Iris pigment epithelial cell (primary cell): ENCODE measurements at places on chromosomes 1 and 21.

GRCh38 chr21:28482657-28483056 is 510.0 kb downstream of the LTN1 start:
- DNase-seq: no peak

DNA sequence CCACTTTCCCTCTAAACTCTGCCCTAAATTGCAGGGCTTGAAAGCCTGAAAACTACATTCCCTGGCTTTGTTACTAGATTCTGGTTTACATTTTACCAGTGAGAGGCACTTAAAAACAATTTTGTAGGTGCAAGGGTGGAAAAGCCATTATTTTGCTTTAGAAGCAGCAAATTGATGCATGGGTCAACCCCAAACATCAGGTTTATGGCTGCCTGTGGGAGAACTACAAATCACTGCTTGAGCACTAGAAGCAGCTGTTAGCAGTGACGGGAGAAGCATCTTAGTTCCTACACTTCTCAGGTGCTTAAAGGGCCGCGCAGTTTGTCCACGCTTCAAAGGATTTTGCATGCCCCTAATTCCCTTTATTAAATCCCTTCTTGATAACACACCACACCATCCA is 417.2 kb downstream of the PCP4 start:
- no peak for DNase-seq

DNA sequence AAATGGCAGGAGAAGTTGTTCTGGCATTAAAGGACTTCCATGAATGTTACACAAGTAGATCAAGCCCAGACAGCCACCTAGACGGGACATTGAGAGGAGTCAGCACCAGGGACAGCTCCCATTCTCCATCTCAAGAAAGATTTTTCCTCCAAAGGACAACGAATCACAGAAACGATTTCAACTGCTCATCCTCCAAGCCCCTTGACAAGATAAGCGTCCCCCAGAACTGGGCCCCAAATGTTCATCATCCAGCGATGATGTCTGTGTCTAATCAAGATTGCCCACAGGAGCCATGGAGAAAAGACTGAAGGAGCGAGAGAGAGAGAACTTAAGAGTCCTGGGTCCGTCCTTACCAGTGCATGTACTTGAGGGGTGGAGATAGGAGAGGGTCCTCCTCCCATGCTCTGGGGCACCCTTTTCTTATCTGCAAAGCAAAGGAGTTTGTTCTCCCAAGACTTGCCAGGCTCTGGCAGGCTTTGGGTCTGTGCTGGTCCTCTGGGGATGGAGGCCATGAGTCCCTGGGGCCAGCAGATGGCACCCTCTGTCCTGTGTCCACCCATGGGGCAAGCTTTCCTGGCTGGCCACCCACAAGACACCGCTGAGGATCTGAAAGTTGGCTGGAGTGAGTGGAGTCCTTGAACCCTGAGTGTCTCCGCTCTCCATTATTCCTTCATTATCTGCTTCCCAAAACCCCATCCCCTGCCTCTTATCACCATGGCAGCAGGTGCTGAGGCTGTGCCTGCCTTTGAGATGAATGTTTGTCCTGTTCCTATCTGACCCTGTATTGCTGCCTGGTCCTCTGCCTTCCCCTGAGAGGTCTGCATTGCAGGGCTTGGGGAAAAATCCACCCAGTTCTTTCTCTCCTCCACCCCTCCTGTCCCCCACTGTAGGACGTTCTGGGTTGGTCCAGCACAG is 164.6 kb downstream of the ACTL8 start:
- peak; percentile 44 for DNase-seq

DNA sequence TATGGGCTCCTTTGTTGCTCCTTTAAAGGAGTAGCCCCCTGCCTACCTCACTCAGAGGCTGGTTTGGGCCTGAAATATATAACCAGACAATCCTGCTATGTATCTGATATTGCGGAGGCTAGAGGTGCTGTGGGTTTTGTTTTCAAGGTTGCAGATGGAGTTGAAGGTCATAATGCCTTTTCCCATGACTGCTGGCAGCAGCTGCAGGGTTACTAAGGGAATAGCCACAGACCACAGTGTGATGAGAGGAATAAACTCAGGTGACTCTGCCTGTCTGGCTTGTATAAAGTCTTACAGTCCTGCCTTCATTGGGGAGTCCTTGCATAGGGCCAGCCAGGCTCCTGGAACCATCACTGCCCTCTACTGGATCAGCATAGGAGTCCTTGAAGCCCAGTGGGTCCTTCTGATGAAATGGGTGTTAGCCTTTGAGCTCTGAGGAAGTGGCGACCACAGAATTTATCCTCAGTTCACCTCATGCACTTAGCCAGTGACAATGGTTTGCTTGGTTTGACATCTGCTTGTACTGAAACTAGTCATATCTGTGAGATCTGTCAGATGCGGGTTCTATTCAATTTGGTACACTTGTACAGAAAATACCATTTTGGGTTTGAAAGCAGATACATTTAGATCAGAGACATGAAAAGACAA is 174.4 kb upstream of the HMCN1 start:
- peak; percentile 73 for DNase-seq

- DNase-seq: no peak
These were observed 3.5 kb upstream of the TLCD4 start for GRCh38 chr1:95113684-95114083.

- DNase-seq: no peak
These were observed 136.8 kb downstream of the PRDM16 start for GRCh38 chr1:3205815-3206214.

DNA sequence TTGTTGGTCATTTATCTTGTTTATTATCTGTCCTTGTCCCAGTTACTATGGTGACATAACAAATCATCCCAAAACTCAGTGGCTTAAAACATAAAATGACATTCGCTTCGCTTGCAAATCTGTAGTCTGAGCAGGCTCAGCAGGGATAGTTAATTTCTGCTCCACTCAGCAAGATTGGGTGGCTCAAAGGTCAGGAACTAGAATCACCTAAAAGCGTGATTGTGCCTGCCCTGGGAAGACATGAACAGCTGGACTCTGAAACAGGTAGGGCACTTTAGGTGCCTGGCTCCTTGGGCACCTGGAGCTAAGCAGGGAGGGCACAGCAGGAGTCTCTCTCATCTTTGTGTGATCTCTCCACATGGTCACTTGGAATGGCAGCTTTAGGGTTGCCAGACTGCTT is 14.7 kb upstream of the TRAF3IP3 start:
- DNase-seq: no peak

- no peak for DNase-seq
These were observed 777.5 kb upstream of the ADGRL2 start for GRCh38 chr1:81023187-81023724.

GRCh38 chr1:78090472-78091133 is 44.8 kb downstream of the GIPC2 start:
- no peak for DNase-seq

- no peak for DNase-seq
These were observed 13.2 kb downstream of the TMEM269 start for GRCh38 chr1:42797979-42798378.

DNA sequence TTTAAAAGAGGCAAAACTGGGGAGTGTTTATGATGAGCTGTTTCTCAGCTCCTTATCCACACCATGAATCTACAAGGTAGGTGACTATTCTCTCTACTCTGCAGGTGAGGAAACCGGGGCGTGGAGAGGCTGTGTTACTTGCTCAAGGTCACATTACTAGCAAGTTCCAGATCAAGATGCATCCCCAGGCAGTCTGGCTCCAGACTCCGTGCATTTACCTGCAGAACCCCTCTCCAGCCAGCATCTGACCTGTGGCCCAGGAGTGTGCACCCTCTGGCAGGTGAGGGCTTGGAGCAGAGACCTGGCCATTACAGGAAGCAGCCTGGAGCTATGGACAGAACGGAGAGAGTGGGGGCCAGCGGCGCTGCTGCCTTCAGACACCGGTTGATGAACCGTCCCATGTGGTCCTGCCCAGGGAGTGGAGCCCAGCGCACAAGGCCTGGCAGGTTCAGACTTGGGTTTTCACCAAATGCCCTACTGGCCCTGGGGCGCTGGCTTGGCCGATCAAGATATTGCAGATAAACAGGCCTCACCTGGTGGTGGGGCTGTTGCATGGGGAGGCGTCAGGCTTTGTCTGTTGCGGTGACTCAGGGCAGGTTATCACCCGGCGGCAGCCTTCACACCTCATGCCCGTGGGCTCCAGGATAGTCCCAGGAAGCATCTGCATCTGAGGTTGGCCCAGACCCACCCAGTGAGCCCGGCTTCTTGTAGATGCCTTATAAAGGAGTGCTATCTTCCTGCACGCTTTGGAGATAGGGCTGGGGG is 29.2 kb upstream of the WNT4 start:
- DNase-seq: no peak

- DNase-seq: no peak
These were observed 11.3 kb upstream of the ADORA1 start for GRCh38 chr1:203116091-203116820.

- no peak for DNase-seq
These were observed 8.8 kb upstream of the ABCB10 start for GRCh38 chr1:229567109-229567868.

DNA sequence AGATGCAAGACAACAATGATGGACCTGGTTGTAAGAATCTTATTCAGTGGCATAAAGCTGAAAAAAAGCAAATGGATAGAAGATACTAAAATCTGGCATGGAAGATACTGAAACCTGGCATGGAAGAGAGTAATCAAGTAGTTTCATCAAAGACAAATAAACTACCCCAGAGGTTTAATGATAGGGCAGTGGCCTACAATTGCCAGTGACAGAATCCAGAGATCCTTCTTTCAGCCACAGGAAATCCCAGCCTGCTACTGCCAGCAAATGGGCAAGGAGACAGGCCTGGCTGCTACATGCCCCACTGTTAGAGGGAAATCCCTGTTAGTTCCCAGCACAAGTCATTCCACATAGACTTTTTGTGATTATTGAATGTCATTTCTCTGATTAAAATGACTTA is 409.4 kb downstream of the VAV3 start:
- no peak for DNase-seq

GRCh38 chr1:162138112-162138511 is 68.6 kb downstream of the NOS1AP start:
- no peak for DNase-seq

GRCh38 chr1:185679220-185679619 is 55.0 kb upstream of the HMCN1 start:
- no peak for DNase-seq

GRCh38 chr1:109764561-109765482 is 1.1 kb upstream of the EPS8L3 start:
- DNase-seq: no peak

DNA sequence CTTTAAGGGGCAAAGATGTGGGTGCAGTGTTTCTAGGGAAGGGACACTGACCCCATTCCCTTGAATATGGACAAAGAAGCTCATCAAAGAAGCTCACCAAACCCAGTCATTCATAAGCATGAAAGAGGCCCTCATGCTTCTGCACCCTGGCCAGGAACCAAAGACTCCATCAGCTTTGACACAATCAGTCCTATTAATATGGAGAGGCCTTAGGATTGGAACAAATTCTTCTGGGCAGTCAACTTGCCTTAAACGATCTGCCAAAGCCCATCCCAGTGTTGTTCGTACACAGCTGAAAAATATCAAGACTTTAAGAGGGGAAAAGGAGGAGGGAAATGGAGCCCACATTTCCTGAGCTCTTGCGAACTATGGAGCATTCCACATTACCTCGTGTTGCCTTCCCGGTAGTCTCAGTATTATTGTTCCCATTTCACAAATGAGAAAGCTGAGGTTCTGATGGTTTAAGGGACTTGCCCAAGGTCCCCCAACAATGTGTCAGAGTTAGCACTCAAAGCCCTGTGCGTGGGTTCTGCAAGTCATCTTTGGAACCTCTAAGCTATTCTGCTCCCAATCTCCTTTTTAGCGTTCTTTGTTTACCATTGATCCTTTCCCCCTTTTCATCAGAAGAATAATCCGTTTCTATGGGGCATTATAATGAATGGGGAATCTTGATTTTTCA is 161.9 kb downstream of the ZBTB18 start:
- DNase-seq: peak; percentile 11

DNA sequence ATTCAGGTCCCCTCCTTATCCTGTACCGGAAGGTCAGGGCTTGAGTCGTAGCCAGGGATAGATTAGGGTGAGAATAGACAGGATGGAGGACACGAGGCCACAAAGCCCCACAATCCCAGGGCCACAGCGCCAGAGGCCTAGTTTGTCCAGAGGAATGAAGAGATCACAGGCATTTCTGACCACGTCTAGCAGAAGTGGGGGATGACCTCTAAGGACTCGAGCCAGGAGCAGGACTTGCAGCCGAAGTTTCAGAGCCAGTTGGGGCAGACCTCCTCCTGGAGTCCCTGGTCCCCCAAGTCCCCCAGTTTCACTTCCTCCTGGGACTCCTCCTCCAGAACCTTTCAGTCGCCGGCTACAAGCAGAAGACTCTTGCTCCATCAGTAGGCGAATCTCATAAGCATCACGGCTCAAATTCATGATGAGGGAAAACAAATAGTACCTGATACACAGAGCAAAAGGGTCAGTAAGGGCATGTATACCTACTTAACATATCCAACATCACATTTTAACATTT is 2.3 kb upstream of the ITGA10 start:
- DNase-seq: no peak

- DNase-seq: no peak
These were observed 536 bp downstream of the HSF2BP start for GRCh38 chr21:43658769-43659135.

- no peak for DNase-seq
These were observed 18.2 kb upstream of the IFI6 start for GRCh38 chr1:27690183-27690582.

- DNase-seq: no peak
These were observed 25.7 kb downstream of the ANGPTL7 start for GRCh38 chr1:11214698-11215380.

- no peak for DNase-seq
These were observed 12.7 kb downstream of the KYAT3 start for GRCh38 chr1:88979749-88980116.

- DNase-seq: peak; percentile 92
These were observed 86.7 kb downstream of the GALNT2 start for GRCh38 chr1:230153641-230154296.

GRCh38 chr21:44996501-44996921 is 56.7 kb downstream of the SLX9 start:
- no peak for DNase-seq

DNA sequence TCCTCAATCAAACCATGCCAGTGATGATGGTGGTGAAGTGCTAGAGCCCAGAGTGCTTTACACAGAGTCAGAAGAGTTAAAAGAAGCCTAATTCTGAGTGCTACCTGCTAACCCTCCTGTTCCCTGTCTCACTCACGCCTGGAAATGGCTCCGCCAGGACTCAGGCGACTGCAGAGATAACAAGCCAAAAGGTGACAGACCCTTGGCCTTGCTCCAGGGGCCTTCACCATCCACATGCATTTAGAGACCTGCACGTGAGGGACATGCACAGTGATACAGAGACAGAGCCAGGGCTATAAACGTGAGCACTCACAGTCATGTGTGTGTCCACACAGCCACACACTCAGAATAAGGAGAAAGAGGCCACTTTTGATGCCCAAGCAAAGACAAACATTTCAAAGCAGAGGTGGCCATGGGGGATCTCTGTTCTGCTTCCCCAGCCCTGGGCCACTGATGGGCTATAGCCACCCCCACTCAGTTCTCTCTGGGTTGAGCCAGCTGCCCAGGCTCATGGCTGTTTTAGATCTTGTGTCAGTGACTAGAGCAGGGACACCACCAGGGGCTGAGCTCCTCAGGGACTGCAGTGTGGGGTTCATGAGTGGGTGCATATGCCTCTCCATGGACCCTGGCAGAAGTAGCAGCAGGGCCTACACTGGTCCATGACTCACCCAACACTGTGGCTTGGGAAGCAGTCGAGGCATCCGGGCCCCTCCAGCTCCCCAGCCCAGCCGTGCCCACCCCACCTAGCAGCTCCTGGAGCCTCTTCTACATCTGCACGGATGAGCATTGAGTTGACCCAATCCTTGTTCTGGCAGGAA is 117.2 kb downstream of the EPHB2 start:
- peak; percentile 31 for DNase-seq
